ENCODE measurements at places on chromosomes 16 and 17.

GRCh38 chr17:31134576-31134975 is 39.8 kb downstream of the NF1 start:
- DNase-seq: no peak

DNA sequence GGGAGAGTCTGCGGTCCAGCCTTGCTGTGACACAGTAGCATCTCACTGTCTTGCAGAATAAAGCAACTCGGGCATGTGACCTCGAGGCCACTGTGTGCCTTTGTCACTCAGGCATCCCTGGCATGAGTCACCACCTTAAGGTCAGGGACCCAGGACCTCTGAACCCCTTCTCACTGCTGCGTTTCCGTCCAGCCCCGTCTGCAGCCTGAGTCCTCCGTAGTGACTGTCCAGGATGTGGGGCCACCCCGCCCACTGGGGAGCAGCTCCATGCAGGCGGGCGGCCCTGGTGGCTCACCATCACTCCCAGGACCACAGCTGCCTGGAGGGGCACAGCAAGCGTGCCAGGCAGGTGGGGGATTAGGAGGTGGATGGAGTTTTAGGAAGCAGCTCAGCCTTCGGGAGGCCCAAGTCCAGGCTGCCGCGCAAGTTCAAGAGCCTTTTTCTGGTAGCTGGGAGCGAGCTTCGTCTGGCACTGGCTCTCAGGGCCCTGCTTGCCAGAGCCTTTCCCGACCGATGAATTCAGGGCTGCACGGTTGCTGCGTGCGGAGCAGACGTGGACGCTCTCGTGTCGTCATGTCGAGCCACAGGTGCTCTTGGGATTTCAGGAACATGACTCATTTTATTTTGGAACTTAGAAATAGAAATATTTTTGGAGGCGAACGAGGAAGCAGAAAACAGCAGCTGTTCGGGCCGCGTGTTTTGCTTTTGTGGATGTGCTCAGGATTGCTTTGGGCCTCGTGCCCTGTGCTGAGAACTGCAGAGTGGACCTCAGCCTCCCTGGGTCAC is 16.8 kb downstream of the KCTD5 start:
- DNase-seq: no peak

DNA sequence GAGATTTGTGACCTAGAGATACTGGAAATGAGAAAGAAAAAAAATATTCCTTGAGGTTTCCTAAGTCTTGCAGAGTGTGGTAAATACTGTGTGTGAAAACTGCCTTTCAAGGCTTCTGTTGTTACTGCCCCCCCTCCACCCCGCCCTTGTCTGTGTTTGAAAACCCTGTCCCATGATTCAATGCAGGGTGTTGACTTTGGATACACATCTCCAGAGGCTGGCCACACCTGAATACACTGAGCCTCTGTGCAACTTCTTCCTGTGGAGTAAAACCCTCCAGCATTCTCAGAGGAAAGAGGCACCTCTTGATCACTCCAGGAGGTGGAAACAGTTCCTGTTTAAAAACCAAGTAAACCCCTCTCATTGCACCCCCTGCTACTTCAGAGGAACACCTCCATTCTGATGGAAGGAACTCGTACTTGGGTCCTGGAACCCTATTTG is 123.0 kb upstream of the CACNG5 start:
- no peak for DNase-seq

DNA sequence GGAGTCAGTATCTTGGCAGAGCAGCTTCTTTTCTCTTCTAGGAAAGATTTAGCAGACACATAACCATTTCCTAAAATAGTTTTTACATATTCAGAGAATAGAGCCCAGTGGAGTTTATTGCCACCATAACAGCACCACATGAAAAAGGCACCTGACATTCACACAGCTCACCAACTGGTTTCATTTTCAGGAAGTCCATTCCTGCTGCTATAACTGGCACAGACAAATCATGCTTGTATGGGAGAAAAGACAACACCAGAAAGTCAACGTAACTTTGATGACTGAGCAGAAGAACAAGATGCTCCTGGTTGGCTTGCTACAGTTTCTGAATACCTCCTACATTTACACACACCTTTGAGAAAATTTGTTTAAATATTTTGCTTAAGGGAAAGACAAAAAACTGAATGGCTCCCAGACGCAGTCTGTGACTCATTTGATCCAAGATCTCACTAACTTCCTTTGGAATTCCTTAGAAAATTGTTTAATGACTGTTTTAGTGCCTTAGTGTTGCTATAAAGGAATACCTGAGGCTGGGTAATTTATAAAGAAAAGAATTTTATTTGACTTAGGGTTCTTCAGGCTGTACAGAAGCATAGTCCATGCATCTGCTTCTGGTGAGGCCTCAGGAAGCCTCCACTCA is 1380.6 kb downstream of the CDH8 start:
- DNase-seq: no peak

GRCh38 chr16:23668225-23668624 is 10.5 kb upstream of the PLK1 start:
- no peak for DNase-seq

GRCh38 chr16:24041834-24042631 is 206.2 kb downstream of the PRKCB start:
- peak; percentile 79 for DNase-seq

DNA sequence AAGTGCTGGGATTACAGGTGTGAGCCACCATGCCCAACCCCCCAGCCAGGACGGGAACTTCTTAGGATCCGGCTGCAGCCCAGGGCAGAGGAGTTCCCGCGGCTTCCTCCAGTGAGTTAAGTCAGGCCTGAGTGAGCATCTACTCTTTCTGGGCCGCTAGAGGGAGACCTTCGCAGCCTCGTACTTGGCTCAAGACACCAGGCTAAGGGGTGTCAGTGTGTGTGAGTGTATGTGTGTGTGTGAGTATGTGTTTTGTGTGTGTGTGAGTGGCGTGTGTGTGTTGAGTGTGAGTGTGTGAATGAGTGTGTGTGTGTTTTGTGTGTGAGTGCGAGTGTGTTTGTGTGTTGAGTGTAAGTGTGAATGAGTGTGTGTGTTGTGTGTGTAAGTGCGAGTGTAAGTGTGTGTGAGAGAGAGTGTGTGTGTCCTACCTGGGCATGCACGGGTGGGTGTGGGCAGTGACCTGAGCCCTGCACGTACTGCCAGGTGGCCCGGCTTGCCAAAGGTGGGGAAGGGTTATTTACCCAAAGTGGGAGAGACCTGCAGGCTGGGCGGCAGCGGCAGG is 58.5 kb downstream of the TMEM235 start:
- peak; percentile 87 for DNase-seq

- DNase-seq: peak; percentile 88
These were observed 32.6 kb downstream of the KLHDC4 start for GRCh38 chr16:87733190-87733589.

DNA sequence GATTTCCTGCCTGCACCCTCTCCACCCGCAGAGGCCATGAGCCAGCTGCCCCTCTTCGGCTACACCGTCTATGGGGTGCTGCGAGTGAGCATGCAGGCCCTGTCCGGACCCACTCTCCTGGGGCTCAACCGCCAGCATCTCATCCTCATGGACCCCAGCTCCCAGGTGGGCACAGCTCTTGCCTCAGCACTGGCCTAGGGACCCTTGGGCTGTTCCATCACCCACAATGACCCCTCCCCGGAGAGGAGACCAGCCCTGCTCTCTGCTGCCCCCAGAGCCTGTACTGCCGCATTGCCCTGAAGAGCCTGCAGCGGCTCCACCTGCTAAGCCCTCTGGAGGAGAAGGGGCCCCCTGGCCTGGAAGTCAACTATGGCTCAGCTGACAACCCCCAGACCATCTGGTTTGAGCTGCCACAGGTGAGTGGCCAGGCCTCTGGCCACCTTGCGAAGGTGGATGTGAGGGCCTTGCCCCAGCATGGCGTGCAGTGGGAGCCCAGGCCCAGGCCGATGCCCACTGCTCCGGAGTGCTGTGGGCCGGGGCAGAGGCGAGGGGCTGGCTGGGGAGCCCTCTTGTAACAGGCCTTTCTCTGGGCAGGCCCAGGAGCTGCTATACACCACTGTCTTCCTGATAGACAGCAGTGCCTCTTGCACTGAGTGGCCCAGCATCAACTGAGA is 7.3 kb upstream of the SMIM5 start:
- DNase-seq: peak; percentile 73

GRCh38 chr17:2143332-2143731 is 88.4 kb downstream of the HIC1 start:
- no peak for DNase-seq

DNA sequence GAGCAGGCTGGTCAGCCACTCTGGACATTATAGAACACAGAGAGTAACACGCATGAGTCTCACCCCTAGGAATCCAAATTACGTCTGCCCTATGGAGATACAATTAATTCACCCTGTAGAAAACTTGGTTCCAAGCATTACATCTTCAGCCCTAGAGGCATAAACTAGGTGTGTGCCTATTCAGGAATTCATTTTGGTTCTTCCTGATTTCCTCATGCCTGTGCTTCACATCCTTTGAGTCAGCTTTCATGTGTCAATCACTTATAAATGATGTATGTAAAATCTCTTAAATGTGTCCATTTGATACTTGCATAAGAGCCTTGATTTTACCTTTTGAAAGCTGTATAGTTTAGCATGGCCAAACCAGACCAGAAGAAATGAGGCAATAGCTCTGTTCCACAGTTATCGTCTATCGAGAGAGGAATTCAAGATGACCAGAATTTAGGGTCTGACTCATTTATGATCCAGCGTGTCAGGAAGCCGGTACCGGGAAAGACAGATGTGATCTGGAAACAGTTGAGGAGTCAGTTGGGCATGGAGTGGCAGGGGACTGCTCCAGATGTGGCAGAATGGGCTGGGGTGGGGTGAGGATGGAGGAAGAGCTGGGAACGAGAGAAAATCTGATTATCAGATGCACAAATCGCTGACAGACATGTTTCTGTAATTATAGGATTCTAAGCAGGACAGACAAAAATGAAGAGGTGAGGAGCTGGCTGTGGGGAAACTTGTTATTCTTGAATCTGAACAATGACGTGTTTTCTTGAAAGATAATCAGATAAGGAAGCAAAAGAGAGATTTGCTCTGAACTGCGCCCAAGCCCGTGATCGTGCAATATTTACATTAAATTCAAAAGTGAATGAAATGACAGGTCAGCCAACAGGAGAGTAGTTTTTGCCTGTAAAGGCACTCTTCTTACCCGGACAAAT is 76.7 kb downstream of the C16orf95 start:
- no peak for DNase-seq

GRCh38 chr17:3271072-3271848 is 26.9 kb downstream of the OR3A1 start:
- DNase-seq: no peak

DNA sequence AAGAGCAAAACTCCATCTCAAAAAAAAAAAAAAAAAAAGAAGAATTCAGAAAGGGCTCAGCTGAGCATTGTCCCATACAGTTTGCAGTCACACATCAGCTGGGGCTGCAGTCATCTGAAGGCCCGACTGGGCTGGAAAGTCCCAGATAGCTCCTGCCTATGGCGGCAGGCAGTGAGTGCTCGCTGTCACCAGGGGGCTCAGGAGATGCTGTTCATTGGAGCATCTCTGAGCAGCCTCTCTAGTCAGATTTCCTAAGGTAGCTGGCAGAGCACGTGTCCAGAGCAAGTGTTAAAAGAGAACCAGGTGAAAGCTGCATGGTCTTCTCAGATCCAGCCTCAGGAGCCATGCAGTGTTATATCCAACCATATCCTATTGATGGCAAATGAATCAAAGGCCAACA is 75.8 kb downstream of the WSCD1 start:
- peak; percentile 3 for DNase-seq

GRCh38 chr16:73793260-73793659 is 503.4 kb upstream of the PSMD7 start:
- no peak for DNase-seq

GRCh38 chr17:8391711-8392110 is 5.9 kb downstream of the RNF222 start:
- no peak for DNase-seq

GRCh38 chr16:15459791-15460190 is 25.4 kb downstream of the BMERB1 start:
- DNase-seq: no peak

GRCh38 chr16:69328854-69329316 is 1.5 kb downstream of the PDF start:
- DNase-seq: peak; percentile 27

Data from OCI-LY7 (cell line).